K562 (cell line): ENCODE measurements at places on chromosomes 7 and 10. TPM values are rescaled to one million over a fixed set of nuclear protein-coding genes. Genes with fewer than 3 reads are reported as not detected.

GRCh38 chr7:116100626-116101025 lies 70.1 kb upstream of the TFEC start:
- no peak for DNase-seq

DNA sequence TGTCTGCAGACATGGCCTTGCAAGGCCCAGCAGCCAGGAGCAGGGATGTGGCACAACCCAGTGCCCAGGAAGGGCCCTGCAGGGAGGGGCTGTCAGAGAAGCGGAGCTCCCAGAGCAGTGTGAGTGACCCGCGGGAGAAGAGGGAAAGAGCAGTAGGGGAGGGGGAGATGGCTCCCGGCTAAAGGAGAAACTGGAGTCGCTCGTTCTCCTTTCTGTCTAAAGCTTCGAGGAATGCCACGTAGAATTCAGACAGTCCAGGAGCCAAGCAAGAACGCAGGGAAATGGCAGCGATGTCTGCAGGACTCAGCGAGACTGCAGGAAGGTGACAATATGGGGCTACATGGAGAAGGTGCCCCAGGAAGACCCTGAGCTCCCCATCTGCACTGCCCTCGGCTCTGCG lies 22.4 kb upstream of the HABP2 start:
- DNase-seq: no peak

DNA sequence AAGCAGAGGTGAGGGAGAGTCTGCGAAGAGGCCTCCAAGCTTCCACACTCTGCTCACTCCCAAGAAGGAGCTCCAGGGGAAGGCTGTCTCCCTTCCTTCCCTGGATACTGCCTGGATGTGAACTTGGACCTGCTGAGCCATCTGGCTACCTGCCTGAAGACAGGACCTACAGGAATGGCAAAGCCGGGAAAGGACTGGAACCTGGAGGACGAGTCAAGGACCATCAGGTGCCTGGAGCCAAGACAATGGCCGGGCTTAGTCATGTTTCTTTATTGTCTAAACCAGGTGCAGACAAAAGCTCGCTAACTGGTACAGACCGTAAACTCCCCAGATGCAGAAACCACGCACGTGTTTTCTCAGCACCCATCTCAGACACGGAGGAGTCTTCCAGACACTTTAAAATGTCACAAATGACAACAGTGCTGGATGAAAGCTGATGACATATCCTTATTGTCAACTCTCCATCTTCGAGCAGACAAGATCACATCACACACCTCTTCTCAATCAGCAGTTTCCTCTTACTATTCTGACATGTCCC lies 12.1 kb downstream of the ASB13 start:
- DNase-seq: no peak

- DNase-seq: no peak
Measured at GRCh38 chr7:137820677-137821420, 25.9 kb downstream of the DGKI start.

DNA sequence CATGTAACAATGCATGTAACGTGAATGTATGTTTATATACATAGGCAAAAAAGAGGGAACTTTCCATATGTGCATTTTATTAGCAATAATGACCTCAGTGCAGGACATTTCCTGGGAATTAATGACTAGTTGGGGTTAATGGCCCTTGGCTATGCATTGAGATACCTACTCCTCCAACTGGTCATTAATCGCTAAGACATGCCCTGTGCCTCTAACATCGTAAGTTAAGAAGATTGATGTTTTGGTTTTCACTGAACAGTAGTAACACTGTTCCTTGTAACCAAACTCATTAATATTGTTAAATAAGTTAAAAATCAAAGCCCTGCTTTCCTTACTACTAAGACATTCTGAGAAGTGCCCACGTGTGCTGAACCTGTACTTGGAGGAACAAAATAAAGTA lies 61.7 kb downstream of the SEMA3D start:
- DNase-seq: no peak

- DNase-seq: no peak
Measured at GRCh38 chr10:131311661-131312477, at the start of gene TCERG1L. Gene TCERG1L (minus strand): TSS chr10:131311721. CDS start chr10:131311635, 86 bp downstream.

INMT gene
- total RNA-seq: 0.11 and 0.27 TPM in 2 replicates
